ENCODE measurements at places on chromosomes 12 and 14.

DNA sequence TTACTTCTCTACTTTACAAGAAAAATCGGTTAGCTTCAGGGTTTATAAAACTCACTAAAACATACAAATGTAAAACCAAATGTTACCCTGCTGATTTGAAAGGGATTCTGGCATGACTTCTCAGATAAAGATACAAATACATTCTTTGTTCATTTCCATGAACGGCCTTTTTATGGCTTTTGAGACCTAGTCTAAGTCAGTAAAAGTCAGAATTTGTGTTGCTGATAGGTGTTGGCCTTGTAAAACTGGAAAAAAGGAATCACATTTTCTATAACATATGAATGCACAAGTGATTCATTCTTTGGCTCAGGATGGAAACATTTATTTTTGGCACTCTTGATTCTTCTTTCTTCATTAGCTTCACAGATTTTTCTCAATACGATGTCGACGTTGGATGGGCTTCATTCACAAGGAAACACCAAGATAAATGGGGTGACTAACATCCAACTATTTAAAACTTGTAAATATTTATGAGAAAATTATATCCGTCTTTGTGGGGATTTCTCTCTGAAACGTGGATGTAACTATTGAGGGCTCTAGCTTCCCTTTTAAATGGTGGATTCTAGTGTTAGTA, 27.0 kb upstream of the CPM start:
- no peak for DNase-seq

DNA sequence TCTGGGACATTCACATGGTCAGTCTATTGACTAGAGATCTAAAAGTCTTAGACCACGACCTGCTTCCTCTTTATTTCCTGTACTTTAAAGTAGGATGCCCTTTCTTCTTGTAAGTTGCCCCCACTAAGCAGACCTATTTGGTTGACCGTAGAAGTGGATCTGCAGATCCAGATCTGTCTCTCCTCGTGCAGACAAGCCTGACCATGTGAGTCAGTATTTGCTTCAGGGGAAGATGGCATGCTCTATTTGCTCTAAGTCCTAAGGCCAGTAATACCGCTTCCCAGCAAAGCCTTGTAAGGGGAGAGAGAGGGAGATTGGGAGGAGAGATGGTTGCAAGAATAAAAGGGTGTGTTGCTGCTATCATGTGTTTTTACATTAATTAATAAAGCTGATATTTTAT, 46.8 kb downstream of the KCNC2 start:
- no peak for DNase-seq

GRCh38 chr12:42865282-42865681, 275.7 kb upstream of the PRICKLE1 start:
- DNase-seq: no peak

GRCh38 chr12:79884401-79885006, 50.4 kb downstream of the PPP1R12A start:
- DNase-seq: no peak

GRCh38 chr14:57933349-57933748, 67.5 kb upstream of the SLC35F4 start:
- DNase-seq: no peak

GRCh38 chr14:45254771-45255170, 1.8 kb upstream of the MIS18BP1 start:
- no peak for DNase-seq
